Endothelial cell (in vitro differentiated cells): ENCODE measurements at places on chromosomes 13 and 19. TPM values are rescaled to one million over a fixed set of nuclear protein-coding genes. Genes with fewer than 3 reads are reported as not detected.

The PTPRS gene
- total RNA-seq: 93.7 TPM

The OVOL3 gene
- total RNA-seq: not detected

The MISP3 gene
- total RNA-seq: not detected

The AMH gene
- total RNA-seq: 5.6 TPM

The KATNAL1 gene
- 18.3 TPM for total RNA-seq

The RAB20 gene
- total RNA-seq: 1.5 TPM

The MRPL54 gene
- total RNA-seq: 26.7 TPM

The KRTDAP gene
- total RNA-seq: not detected

The CDC42EP5 gene
- total RNA-seq: 21.4 TPM

GRCh38 chr19:7900931-7901330 lies 2.7 kb upstream of the MAP2K7 start:
- peaks cover 9% of the 10 kb centered on the region for H3K36me3 ChIP-seq
- no peak overlapping the region for H3K4me3 ChIP-seq
- H3K27ac ChIP-seq: no peak overlapping the region
- DNase-seq: no peak
- H3K4me1 ChIP-seq: peaks cover 12% of the 10 kb centered on the region

DNA sequence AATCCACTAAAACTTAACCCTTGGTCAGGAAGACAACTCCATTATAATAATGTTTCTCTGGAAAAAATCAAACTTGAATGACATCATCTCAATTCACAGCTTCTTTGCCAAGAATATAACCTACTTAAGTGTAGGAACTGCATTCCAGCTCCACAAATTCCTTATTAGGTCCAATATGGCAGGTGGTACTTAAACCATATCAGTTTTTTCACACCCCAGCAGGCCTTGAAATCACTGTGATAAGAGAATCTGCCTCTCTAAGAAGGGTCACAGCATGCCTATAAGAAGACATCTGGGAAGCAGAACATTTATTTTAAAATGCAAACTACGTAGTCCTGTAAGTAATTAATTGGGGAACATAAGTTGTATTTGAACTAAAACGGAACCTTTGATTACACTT lies 687.8 kb downstream of the DIAPH3 start:
- no peaks in the 10 kb centered on the region for H3K36me3 ChIP-seq
- no peak overlapping the region for H3K4me3 ChIP-seq
- DNase-seq: no peak
- H3K27ac ChIP-seq: no peak overlapping the region
- no peaks in the 10 kb centered on the region for H3K27me3 ChIP-seq

DNA sequence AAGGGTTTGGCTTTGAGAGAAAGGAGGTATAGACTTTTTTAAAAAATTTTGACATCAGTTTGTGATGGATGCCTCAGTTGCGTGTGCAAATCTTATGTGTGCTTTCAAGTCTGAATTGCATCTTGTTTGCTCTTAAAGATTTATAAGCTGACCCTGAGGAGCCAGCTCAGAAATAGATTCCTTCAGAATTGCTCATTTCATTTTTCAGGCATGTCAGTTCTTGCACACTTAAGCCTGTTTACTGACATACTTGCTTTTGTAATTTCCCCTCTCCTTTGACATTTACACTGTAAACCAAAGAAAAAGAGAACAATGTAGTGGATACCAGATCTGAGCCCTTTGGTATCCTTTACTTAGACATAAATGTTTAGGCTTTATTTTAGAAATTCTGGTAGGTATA lies 87.6 kb downstream of the RNF17 start:
- no peak for DNase-seq
- H3K36me3 ChIP-seq: no peaks in the 10 kb centered on the region
- H3K27me3 ChIP-seq: peaks cover 4% of the 10 kb centered on the region
- no peak overlapping the region for H3K27ac ChIP-seq
- H3K4me1 ChIP-seq: no peaks in the 10 kb centered on the region

GRCh38 chr13:103515410-103515809 lies 449.2 kb upstream of the SLC10A2 start:
- no peak overlapping the region for H3K27ac ChIP-seq
- H3K4me3 ChIP-seq: no peak overlapping the region
- H3K4me1 ChIP-seq: no peaks in the 10 kb centered on the region
- H3K27me3 ChIP-seq: no peaks in the 10 kb centered on the region
- H3K36me3 ChIP-seq: no peaks in the 10 kb centered on the region

DNA sequence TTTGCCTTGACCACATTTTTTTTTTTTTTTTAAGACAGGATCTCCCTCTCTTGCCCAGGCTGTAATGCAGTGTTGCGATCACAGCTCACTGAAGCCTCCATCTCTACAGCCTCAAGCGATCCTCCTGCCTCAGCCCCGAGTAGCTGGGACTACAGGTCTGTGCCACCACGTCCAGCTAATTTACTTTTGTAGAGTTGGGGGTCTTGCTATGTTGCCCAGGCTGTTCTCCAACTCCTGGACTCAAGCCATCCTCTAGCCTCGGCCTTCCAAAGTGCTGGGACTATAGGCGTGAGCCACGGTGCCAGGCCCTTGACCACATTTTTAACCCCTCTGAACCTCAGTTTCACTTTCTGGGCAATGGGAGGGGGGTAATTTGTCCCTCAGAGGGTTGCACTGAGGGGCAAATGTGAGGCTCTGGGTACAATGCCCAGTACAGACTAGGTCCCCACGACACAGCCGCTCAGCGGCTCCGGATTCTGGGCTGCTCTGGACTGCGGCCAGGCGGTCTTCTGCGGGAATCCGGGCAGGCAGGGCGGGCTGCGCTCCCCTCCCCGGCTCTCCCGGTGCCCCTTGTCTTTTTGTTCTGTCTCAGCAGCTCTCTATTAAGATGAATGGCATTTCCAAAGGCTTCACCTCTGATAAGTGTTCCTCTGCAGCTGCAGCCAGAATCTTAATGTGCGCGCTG lies 3.8 kb upstream of the ALOX5AP start:
- no peaks in the 10 kb centered on the region for H3K27me3 ChIP-seq
- no peak overlapping the region for H3K27ac ChIP-seq
- H3K4me1 ChIP-seq: peaks cover 18% of the 10 kb centered on the region
- no peak for DNase-seq
- no peaks in the 10 kb centered on the region for H3K36me3 ChIP-seq

GRCh38 chr19:53546758-53547513 lies 9.0 kb downstream of the ZNF331 start:
- peak overlapping the region; percentile 7 for H3K4me3 ChIP-seq
- H3K27me3 ChIP-seq: peaks cover 3% of the 10 kb centered on the region
- peaks cover 3% of the 10 kb centered on the region for H3K36me3 ChIP-seq
- peak overlapping the region; percentile 53 for H3K27ac ChIP-seq
- peaks cover 20% of the 10 kb centered on the region for H3K4me1 ChIP-seq

GRCh38 chr19:54517483-54517882 lies 14.9 kb downstream of the LAIR2 start:
- H3K4me3 ChIP-seq: no peak overlapping the region
- peaks cover 10% of the 10 kb centered on the region for H3K27me3 ChIP-seq
- no peaks in the 10 kb centered on the region for H3K4me1 ChIP-seq
- H3K27ac ChIP-seq: no peak overlapping the region

- no peaks in the 10 kb centered on the region for H3K4me1 ChIP-seq
- no peak overlapping the region for H3K27ac ChIP-seq
- H3K36me3 ChIP-seq: peaks cover 8% of the 10 kb centered on the region
- H3K4me3 ChIP-seq: no peak overlapping the region
- DNase-seq: no peak
Observed at GRCh38 chr19:10551698-10552301, 8.1 kb downstream of the ATG4D start.

DNA sequence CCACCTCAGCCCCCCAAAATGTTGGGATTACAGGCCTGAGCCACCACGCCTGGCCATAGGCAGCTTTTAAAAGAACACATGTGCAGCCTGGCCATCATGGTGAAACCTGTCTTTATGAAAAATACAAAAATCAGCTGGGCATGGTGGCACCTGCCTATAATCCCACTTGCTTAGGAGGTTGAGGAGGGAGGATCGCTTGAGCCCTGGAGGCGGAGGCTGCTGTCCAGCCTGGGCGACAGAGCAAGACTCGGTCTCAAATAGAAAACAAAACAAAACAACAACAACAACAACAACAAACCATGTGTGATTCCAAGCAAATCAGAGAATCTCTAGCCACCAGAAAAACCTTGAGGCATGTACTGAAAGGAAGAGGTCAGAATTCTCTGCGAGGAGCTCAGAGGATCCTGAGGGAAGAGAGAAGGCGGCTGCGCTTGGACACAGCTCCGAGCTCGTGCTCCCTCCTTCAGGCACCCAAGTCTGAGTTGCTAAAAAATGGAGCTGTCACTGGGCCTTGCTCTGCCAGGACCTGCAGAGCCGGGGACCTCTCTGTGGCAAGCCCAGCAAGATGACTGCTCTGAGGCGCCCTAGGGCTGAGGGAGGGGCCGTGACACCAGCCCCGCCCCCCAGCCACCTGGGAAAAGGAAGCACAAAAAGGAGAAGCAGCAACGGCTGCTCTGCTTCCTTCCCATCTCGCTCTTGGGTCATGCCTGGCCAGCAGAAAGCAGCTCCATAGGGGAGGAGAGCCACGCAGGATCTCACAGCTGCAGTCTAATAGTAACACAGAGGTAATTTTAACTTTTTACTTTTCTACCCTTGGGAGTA lies at the start of gene ARL11:
Gene ARL11, plus strand, starts transcription at position 677 of the 822 bp plus-strand sequence. CDS start 1,941 bp downstream, outside the sequence.
- peak; percentile 28 for DNase-seq
- no peaks in the 10 kb centered on the region for H3K36me3 ChIP-seq
- peaks cover 27% of the 10 kb centered on the region for H3K4me1 ChIP-seq

- no peaks in the 10 kb centered on the region for H3K36me3 ChIP-seq
- H3K27me3 ChIP-seq: peaks cover 2% of the 10 kb centered on the region
- no peak overlapping the region for H3K4me3 ChIP-seq
- H3K4me1 ChIP-seq: peaks cover 3% of the 10 kb centered on the region
Observed at GRCh38 chr13:25775986-25776385, 275.8 kb downstream of the SHISA2 start.

GRCh38 chr13:113166266-113166665 lies 7.8 kb downstream of the PROZ start:
- H3K27ac ChIP-seq: no peak overlapping the region
- no peak overlapping the region for H3K4me3 ChIP-seq
- DNase-seq: no peak

DNA sequence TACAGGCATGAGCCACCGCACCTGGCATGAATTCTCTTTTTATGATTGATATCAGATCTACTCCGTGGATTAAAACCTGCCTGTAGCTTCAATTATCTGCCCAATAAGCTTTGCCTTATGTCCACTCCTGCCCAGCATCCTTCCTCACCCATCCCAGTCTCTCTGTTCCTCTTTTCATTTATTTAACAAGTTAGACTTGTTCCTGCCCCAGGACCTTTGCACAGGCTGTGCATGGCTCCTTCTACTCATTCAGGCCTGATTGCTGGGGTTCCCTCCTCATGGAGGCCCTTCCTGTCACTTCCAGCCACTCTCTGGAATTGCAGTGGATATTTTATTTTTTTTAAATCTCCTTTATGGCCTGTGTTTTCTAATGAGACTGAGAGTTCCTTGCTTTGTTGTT lies 27.6 kb downstream of the SMARCA4 start:
- peaks cover 25% of the 10 kb centered on the region for H3K36me3 ChIP-seq
- peaks cover 13% of the 10 kb centered on the region for H3K27me3 ChIP-seq
- no peak overlapping the region for H3K27ac ChIP-seq
- H3K4me1 ChIP-seq: no peaks in the 10 kb centered on the region
- DNase-seq: no peak

- H3K36me3 ChIP-seq: no peaks in the 10 kb centered on the region
- H3K27ac ChIP-seq: no peak overlapping the region
- no peaks in the 10 kb centered on the region for H3K4me1 ChIP-seq
- no peak for DNase-seq
- no peak overlapping the region for H3K4me3 ChIP-seq
Observed at GRCh38 chr13:47330031-47330430, 433.2 kb upstream of the HTR2A start.

DNA sequence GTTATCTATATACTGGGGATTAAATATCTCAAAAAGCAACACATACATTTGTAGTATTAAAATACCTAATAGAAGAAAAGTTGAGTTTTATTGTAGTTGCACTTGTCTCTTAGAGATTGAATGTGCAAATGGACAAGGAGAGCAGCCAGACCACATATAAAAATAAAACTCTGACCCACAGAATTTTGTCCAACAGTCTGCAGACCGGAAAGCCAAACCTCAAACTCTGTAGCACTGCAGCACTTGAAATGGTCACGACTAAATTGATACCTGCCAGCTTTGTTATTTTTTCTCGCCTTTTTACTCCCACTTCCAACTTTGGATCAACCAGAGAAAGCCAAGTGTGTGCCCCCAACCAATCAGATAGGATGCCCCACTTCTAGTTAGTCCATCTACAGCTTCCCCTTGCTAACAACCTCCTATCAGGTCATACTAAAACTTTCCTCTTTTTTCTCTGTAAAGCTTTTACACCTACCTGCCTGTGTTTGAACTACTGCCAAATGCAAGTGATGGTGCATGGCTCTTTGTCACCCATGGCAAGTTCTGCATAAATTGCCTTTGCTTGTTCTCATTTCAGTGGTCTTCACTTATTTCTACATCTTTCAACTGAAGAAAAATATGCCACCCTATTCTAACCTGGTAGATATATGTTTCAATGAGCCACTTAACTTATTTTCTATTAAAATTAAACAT lies 1250.7 kb upstream of the SPRY2 start:
- H3K4me3 ChIP-seq: no peak overlapping the region
- no peaks in the 10 kb centered on the region for H3K36me3 ChIP-seq
- H3K4me1 ChIP-seq: no peaks in the 10 kb centered on the region

DNA sequence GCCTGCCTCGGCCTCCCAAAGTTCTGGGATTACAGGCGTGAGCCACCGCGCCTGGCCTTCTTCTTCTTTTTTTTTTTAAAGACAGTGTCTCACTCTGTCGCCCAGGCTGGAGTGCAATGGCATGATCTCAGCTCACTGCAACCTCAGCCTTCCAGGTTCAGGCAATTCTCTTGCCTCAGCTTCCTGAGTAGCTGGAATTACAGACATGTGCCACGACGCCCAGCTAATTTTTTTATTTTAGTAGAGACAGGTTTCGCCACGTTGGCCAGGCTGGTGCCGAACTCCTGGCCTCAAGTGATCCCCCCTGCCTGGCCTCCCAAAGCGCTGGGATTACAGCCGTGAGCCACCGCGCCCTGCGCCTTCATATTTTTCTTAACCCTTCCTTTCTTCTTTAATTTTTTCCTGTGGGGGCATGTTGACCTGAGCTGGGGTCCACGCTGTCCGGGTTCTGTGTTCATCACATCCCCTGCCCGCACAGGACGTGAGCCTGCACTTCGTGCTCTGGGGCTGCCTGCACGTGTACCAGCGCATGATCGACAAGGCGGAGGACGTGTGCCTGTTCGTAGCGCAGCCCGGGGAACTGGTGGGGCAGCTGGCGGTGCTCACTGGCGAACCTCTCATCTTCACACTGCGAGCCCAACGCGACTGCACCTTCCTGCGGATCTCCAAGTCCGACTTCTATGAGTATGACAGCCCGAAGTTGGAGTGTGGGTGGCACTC lies 14.1 kb downstream of the PNPLA6 start:
- peaks cover 4% of the 10 kb centered on the region for H3K4me1 ChIP-seq
- H3K27ac ChIP-seq: no peak overlapping the region
- H3K36me3 ChIP-seq: peaks cover 17% of the 10 kb centered on the region
- peaks cover 1% of the 10 kb centered on the region for H3K27me3 ChIP-seq
- DNase-seq: no peak
